Stimulated activated CD8-positive, alpha-beta memory T cell treated with anti-CD3 and anti-CD28 coated beads, Interleukin-15, amount 100 ng/mL, for 24 hours (primary cell): ENCODE measurements at places on chromosomes 12 and 14.

DNA sequence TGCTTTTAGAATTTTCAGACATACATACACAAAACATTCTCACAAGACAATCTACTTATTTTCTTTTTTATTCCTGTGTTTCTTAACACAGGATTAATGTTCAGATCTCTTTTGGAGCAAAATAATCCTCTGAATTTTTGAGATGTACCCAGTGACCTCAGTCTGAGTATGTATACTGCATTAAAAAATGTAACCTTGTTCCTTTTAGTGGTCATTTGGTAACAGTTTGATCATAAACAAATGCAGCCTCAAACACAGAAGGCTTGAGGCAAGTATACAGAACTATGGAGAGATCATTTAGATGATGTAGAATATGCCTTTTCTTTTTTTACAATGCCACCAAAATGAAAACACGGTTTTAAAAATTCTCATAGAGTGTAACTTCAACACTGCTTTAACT is 9.7 kb downstream of the HIF1A start:
- no peak for DNase-seq

- DNase-seq: no peak
These were observed 501.5 kb upstream of the USP15 start for GRCh38 chr12:61758661-61759060.

DNA sequence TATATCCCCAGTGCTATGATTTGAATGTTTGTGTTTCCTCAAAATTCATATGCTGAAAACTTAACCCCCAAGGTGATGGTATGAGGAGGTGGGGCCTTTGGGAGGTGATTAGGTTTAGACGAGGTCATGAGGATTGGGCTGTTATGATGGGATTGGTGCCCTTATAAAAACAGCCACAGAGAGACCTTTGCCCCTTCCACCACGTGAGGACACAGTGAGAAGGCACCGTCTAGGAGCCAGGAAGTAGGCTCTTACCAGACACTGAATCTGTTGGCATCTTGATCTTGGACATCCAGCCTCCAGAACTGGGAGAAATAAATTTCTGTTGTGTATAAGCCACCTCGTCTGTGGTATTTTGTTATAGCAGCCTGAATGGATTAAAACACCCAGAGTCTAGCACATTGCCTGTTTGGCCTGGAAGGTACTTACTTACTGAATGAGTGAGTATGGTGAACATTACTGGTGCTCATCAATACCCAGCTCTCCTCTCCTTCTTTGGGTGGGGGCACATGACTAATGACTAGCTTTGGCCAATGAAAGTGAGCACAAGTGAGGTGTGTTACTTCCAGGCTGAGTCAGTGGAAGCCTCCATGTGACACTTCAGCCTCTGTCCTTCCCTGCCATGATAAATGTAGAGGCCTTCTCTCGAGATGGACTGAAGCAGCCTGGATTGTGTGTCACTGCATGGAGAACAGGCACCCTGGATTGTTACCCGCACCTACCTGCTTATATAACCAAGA is 72.4 kb upstream of the CHST11 start:
- no peak for DNase-seq

DNA sequence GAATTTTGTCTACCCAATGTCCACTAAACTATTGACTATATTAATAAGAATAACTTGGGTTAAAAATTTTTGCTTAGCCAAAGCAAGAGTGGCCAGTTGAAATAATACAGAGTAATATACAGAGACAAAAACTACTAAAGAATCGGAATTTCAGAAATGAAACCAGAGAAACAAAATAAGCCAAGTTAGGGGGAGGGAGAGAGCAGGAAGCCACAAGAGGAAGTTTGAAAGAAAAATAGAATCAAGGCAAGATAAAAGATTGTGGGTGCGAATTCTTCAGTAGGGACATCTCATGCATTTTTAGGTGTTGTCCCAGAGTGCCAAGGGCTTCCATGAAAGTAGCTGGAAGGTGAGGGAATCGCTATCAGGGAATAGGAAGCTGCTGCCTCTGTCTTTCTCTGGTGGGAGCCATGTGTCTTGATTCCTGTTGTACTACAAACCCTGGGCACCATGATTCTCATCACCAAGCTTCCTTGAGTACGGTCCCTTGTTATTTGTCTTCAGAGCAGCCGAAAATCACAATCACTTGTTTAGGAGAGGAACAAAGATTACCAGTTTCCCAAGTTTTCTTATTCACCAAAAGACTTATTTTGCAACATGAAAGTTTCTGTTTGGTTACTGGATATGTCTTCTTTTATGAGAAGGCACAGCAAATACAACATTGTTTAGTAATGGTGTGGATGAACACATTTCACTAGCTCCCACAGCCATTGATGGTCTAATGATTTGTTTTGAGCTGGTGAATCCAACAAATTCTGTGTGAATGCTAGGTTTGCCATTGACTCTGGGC is 16.7 kb downstream of the NEUROD4 start:
- no peak for DNase-seq

GRCh38 chr12:132806857-132807256 is 21.8 kb downstream of the GOLGA3 start:
- no peak for DNase-seq

- no peak for DNase-seq
These were observed 59.9 kb upstream of the CCDC60 start for GRCh38 chr12:119274636-119275065.

DNA sequence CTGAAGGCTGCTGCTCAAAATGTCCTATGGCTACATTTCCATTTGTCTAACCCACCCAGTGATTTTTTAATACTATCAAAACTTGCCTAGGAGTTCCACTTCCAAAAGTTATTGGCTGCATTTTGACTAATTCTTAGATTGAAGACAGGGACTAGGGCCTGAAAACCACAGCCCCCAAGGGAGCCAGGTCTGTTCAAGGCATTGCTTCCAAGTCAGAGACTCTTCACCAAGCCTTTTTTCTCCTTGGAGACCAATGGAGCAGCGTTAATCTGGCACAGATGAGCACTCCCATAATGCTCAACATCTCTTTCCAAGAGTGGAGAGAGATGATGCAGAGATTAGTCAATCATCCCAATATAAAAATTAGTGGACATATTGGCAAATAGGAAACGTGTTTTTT is 112.5 kb upstream of the HIF1A start:
- no peak for DNase-seq

DNA sequence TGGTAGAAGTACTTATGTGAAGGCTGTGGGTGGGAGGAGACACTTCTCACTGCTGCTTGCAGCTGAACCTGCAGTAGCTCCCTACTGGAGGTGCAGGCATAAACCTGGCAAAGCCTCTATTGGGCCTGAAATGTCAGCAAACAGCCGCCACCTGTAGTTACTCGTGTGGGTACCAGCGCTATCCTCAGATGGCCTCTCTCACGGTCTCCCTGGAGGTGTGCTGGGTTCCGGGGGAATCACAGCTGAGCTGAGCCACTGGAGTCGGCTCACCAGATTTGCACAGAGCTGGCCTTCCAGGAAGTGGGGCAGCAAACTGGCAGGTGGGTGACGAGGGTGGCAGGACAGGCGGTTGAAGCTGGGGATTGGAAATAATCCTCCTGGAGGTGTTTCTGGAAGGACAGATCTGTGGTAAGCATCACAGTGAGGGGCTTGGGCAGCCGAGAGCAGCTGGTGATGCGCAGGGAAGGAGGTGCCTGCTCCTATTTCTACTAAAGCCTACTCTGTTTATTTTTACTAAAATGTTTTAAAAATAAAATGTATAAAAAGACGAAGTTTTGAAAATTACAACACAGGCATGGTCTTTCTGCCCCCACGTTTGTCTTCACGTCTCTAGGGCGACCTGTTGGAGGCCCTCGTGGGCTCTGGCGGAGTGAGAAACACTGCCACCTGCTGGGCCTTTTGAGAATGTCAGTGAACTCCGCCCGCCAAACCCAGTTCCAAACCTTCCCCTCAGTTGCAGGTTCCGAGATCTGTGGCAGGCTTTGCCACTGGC is 67.8 kb upstream of the PLEKHG3 start:
- peak; percentile 48 for DNase-seq

- DNase-seq: no peak
These were observed 595 bp downstream of the KLHL28 start for GRCh38 chr14:44961151-44961553.

DNA sequence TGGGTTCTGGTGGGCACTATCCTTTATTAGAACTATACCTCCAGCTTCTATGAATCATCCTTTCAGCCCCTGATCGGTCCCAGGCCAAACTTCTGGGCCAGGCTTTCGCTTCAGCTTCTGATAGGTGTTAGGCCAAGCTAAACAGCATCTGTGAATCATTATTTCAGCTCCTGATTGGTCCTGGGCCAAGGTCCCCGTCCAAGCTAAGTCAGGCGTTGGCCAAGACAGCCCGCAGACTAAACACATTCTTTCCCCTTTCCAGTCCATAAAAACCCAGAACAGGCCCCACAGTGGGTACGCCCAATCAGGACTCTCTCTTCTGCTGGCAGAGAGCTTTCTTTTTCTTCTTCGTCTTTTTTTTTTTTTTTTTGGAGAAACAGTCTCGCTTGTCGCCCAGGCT is 1808.9 kb upstream of the SEL1L start:
- no peak for DNase-seq
